ENCODE measurements at places on chromosomes 3 and 15.

DNA sequence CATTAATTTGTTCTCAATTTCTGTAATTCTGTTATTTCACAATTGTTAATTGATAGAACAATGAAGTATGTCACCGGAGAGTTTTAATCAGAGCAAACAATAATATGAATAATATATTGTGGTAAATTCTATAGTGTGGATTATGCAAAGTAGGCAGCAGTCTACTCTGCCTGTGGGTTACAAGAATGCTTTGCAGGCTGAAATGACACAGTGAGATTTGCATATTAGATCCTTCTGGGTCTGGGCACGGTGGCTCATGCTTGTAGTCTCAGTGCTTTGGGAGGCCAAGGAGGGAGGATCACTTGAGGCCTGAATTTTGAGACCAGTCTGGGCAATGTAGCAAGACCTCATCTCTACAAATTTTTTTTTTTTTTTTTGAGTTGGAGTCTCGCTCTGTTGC is 12.5 kb downstream of the COPG1 start:
- no peak for DNase-seq

- DNase-seq, result no peak
Measured at GRCh38 chr15:99433757-99434450, 131.9 kb upstream of the MEF2A start.

GRCh38 chr15:41581110-41581509 is 22.1 kb downstream of the TYRO3 start:
- no peak for DNase-seq

DNA sequence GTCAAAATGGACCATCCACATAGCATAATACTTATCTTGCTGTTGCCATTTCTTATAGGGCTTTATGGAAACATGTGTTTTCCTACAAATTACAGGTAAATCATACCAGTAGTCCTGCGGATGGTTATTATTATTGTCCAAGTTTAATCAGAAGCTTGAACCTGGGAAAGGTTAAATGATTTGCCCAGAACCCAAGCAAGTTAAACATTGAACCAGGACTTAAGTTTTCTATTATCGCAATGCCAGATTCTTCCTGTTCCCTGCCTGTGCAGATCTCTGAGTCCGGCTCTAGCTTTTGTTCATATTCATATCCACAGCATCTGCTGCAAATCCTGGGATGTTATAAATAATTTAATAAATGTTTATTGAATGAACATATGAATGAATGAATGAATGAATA is 12.5 kb downstream of the LPP start:
- DNase-seq, result no peak

- DNase-seq, result no peak
Measured at GRCh38 chr15:84788500-84788899, 28.7 kb upstream of the ALPK3 start.

DNA sequence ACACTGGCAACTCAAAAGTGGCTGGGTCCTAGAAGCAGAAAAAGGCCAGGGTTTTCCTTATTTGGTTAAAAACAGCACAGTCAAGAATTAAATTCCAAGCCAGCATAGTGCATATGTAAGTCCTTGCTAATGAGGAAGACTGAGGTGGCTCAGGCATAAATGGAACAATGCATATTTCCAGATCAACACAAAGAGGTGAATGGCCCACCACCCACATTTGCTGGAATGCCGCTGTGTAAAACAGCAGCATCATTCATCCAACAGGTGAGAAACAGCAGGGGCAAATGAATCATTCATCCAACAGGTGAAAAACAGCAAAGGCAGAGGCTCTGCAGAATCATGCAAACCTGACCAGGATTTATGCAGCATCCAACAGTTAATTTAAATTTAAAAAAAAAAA is 32.9 kb downstream of the GPR176 start:
- no peak for DNase-seq

- no peak for DNase-seq
Measured at GRCh38 chr3:46858456-46858855, 4.8 kb downstream of the MYL3 start.

DNA sequence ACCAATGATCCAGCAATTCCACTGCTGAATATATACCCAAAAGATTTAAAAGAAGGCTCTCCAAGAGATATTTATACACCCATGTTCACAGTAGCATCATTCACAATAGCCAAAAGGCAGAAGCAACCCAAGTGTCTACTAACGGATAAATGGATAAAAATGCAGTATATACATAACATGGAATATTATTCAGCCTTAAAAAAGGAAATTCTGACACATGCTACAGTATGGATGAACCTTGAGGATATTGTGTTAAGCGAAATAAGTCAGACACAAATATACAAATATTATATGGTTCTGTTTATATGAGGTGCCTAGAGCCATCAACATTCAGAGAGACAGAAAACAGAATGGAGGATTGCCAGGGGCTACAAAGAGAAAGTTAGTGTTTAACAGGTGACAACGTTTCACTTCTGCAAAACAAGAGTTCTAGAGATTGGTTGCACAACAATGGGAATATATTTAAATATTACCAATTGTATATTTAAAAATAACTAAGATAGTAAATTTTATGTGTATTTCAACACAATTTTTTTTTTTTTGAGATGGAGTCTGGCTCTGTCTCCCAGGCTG is 69.4 kb downstream of the STAG1 start:
- no peak for DNase-seq

- DNase-seq, result no peak
Measured at GRCh38 chr3:129382366-129382765, 46.1 kb downstream of the EFCAB12 start.

- DNase-seq, result no peak
Measured at GRCh38 chr3:172099495-172099808, 60.1 kb downstream of the FNDC3B start.

GRCh38 chr15:39582977-39583595 is 2.2 kb downstream of the THBS1 start:
- DNase-seq, result no peak

DNA sequence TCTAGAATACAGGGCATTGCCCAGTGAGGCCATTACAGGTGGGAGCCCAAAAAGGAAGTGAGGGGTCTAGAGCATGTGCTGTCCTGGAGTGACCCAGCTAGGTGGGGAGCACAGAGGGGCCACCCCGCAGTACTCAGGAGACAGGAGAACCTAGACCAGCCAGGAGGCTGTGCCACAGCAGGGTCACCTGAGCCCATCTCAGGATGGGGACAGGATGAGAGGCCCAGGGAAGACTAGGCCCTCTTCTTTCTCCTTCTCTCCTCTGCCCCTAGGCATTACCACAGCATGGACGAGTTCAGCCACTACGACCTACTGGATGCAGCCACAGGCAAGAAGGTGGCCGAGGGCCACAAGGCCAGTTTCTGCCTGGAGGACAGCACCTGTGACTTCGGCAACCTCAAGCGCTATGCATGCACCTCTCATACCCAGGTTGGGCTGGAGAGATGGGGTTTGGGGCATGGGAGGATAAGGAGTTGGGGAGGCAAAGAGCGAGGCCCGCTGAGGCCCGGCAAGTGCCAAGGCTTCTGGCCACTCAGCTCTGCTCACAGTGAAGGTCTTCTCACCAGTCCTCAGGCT is 20.6 kb downstream of the LOXL1 start:
- DNase-seq, result no peak

DNA sequence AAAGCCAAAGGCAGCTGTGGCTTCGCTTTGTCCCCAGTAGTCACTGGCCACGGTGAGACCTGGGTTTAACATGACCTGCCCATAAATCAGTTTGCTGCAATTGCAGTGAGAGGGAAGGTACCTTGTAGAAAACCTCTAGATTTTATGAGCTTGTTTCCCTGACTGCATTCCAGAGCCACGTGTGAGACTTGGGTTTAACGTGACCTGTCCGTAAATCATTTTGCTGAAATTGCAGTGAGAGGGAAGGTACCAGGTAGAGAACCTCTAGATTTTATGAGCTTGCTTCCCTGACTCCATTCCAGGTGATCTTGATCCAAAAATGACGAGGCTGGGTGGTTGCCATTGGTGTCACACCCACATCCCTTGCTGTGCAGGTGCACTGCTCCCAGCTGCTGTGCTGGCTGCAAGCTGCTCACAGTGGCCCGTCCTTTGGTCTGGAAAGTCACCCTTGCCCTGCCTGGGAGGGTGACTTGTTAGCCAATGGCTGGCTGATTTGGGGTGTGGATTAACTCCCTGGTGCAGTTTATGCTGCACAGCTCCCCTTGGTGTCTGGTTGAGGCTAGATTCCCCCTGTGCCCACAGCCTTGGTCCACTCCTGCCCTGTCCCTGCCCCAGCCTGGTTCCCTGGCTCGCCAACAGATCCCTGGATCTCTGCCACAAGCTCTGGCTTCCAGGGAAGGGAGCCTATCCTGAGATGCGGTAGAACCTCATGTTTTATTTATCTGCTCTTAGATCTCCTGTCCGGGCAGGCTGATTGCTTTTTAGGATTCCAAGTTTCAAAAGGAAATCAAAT is 192.7 kb upstream of the CTDSPL start:
- no peak for DNase-seq

GRCh38 chr15:74210729-74211128 is 8.1 kb upstream of the STRA6 start:
- DNase-seq, result no peak

GRCh38 chr15:36210426-36210825 is 369.0 kb upstream of the CDIN1 start:
- DNase-seq, result no peak

- no peak for DNase-seq
Measured at GRCh38 chr15:69855258-69856000, 242.3 kb downstream of the TLE3 start.

DNA sequence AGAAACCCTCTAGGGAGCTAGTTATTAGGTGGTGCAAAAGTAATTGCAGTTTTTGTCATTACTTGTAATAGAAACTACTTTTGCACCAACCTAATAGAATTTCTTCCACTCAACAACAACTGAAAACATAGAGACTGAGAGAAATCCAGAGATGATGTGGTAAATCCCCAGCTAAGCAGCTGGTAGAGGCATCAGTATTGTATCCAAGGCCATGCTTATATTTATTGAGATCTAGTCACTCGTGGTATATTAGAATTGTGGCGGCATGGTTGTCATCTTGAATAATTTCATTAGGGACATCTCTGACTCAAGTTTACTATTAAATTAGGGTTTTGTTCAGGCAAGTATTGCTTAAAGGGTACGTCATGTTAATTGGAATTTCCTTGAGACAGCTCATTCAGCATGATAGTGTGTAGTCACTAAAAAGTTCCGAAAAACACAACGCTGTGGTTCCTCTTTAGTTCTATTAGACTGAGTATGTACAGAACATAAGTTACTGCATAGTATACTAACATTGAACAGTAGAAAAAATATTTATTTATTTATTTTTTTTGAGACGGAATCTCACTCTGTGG is 35.3 kb downstream of the PAK2 start:
- DNase-seq, result no peak

DNA sequence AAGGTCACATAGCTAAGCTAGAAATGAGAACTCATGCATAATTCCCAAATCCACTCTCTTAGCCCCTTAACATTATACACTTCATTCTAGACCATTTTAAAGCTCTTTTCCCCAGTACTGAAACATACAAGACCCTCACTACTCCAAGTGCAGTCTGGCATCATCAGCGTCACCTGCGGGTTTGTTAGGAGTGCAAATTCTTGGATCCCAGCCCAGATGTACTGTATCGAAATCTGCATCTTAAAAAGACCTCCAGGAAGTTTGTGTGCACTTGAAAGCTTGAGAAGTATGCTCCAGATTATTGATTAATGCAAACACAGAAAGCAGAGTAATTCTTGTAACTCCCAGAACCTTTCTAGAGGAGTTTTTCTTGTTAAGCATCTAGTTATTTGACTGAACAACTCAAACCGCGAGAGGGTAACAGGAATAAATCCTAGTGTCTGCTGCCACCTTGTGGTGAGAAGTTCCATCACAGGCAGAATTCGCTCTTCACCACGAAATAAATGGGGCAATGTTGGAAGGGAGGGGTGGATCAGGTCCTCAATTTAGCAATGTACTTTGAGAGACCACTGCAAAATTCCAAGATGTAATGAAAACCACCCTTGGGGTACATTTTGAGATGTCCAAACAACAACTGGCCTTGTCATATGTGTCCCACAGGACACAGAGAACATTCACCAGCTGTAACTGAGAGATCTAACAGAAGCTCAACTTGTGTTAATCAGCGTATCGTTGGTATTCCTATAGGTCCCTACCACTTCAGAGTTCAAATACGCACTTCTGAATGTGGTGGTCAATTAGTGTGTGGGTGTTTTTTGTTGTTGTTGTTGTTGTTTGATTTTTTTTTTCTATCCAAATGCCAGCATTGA is 583 bp upstream of the C3orf49 start:
- DNase-seq, result peak; percentile 15

- no peak for DNase-seq
Measured at GRCh38 chr3:140917772-140918171, 23.9 kb upstream of the SLC25A36 start.

DNA sequence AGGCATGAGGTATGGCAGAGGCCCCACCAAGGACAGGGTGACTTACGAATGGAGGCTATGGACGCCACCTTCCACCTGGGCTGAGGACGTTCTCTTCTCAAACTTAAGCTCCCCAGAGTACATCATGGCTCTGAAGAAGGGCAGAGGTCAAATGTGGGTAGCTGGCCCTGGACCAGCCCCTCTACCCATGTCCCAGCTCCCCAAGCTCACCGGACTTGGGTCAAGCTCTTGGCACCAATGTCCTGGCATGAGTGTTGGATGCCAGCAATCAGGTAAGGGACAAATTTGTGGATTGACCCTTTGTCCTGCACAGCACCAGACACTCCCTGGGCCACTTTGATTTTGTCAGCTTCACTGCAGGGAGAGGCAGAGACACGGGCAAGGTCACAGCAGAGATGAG is 2.5 kb downstream of the NDUFAF3 start:
- no peak for DNase-seq
